Activated CD4-positive, CD25-positive, alpha-beta regulatory T cell treated with anti-CD3 and anti-CD28 coated beads, Interleukin-2, amount 50 U/mL, for 16 hours (primary cell): ENCODE measurements at places on chromosomes 3 and 15.

DNA sequence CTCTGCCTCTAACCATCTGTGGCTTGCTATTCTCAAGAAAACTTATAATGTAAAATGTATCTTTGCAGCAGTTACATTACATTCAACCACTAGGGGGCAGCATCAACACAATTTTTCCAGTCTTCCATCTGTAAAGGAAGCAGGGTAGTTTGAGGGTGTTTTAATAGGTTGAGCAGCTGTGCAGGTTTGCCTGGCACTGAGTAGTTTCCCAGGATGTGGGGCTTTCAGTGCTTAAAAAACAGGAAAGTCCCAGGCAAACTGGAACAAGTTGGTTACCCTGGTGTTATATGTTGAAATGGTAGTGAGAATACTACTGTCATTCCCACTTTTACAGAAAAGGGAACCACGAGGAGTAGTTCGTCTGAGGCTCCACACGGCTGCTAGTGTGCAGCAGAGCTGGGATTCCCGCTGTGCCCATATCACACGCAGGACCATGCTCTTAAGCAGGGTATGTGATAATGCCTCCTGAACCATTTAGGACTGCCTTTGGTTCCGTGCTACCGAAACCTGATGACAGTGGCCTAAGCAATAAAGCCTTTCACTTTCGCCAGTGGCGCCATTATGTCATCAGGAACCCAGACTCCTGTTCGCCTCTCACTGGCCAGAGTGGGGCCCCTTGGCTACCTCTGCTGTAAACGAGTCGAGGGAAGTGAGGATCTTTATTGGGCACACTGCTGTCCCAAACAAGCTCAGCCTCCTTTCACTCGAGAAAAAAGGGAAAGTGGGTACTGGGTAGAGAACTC lies 64.7 kb upstream of the ZBTB38 start:
- DNase-seq, result peak; percentile 57

DNA sequence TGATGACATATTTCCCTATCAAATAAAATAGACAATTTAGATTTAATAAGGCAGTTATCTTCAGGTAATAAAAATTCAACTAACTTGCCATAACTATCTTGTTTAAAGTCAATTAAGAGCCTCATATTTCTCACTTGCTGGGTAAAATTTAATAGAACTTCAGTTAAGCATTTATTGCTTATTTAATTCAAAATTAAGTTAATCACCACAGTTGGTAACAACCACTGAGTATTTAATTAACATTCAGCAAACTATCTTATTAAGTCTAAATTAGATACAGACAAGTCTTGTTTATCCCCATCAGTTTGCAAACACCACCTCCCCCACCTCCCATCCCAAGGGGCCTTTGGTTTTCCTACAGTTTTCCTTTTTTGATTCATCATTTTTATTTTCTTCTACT lies 14.7 kb downstream of the LPP start:
- no peak for DNase-seq

DNA sequence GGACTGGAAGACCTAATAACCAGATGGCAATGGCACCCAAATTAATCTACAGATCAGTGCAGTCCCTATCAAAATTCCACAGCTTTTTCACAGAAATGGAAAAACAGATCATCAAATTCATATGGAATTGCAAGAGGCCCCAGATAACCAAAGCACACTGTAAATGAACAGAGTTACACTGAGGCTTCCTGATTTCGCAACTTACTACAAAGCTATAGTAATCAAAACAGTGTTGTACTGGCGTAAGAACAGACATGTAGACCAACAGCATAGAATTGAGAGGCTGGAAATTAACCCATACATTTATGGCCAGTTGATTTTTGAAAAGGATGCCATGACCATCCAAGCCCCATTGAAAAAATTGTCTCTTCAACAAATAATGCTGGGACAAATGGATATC lies 16.2 kb downstream of the XPC start:
- DNase-seq, result no peak

- DNase-seq, result no peak
Measured at GRCh38 chr3:180246688-180247195, 210.0 kb upstream of the PEX5L start.

GRCh38 chr3:59998058-59998457 lies 948.2 kb upstream of the CFAP20DC start:
- no peak for DNase-seq

DNA sequence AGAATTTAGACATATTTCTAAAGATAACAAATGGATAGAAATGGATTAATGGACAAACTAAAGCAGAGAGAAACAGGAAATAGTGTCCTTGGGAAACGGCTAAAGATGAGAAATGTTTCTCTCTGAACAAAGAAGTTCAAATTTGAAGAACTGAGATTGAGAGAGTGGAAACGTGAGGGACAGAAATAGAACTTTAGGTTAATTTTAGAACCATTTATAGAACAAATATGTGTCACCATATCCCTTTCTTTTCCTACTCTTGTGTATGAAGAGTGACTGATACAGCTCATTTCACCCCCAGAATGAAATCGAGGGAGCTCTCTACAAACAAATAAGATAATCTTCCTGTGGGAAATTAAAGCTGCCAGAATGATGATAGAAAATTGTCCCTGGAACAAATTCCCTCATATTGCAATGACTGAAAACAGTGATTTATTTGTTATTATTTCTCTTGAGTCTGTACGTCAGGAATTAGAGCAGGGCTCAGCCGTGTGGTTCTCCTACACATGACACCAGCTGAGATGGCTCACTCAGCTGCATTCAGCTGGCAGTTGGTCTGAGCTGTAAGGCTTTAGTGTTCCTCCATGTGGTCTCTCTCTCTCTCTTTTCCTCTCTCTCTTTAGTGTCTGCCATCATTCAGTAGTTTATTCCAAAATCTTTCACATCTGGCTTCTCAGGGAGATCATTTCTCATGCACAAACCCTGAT lies 46.6 kb upstream of the ARPP21 start:
- DNase-seq, result no peak

DNA sequence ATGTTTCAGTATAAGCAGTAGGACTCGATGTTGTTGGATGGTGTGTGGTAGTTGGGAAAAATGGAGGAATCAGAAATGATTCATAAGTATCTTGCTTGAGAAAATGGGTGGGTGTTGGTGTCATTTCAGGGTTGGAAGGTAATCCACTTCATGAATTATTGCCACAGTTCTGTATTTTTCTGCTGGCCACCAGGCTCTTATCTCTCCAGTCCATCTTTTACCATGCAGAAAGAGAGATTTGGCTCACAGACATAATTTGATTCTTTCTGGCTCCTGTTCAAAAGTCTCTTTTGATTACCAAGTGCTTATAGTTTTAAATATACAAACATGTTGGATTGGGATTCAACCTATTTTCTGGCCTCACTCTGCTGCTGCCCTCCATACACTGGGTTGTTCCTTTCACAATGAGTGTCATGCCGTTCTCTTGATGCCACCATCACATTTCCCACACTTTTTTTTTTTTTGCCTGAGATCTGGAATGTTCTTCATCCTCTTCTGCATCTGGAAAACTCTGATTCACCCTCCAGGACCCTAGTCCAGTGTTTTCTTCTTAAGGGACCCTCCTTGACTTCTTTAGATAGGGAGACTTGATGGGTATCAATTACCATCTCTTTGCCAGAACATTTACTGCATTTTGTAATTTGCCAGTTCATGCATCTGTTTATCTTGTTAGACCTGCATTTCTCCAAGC lies 69.4 kb upstream of the GAP43 start:
- no peak for DNase-seq

GRCh38 chr3:123412076-123412475 lies 36.8 kb downstream of the ADCY5 start:
- DNase-seq, result no peak

- DNase-seq, result no peak
Measured at GRCh38 chr3:178005961-178006360, 530.3 kb upstream of the KCNMB2 start.

DNA sequence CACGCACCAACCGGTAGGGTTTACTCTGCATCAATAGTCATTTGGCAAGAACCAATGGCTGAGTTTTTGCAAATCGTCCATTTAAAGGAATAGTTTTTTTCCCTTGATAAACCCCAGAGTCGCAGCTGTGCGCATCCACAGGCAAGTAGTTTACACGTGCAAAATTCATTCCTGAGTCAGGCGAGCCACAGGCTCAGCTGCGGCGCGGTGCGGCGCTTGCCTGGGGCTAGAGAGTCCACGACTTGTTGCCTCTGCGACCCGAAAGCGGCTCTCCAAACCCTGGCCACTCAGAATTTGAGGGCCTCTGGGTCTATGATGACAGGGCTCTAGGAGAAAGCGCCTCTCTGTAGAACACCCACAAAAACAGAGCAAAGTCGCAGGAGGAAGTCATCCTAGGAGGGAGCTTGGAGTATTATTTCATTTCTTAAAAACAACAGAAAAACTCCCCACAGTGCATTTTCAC lies 36.7 kb downstream of the ZIC4 start:
- no peak for DNase-seq

DNA sequence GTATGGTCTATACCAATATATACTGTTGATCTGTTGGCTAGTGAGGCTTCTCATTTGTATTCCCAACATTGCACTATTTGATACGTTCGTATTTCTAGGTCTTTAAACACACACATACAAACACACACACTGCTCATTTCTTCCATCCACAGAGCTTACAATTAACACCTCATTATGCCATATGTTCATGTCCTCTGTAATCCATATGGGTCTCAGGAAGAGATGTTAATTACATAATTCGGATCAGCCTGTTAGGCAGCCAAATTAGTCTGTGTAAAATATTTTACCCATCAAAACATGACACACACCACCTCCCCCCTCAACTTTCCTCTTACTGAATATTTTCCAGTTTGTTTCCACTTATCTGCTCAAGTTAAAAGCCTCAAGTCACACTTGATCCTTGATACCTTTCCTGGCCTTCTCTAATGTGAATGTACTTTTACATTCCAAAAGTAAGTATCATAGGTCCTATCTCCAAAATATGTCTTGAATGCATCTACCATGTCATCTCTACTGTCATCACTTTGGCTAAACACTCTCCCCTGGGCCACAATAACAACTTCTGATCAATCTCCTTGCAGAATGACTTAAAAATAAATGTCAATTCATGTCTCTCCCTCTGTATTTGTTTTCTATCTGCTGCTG lies 28.2 kb downstream of the EOGT start:
- no peak for DNase-seq

DNA sequence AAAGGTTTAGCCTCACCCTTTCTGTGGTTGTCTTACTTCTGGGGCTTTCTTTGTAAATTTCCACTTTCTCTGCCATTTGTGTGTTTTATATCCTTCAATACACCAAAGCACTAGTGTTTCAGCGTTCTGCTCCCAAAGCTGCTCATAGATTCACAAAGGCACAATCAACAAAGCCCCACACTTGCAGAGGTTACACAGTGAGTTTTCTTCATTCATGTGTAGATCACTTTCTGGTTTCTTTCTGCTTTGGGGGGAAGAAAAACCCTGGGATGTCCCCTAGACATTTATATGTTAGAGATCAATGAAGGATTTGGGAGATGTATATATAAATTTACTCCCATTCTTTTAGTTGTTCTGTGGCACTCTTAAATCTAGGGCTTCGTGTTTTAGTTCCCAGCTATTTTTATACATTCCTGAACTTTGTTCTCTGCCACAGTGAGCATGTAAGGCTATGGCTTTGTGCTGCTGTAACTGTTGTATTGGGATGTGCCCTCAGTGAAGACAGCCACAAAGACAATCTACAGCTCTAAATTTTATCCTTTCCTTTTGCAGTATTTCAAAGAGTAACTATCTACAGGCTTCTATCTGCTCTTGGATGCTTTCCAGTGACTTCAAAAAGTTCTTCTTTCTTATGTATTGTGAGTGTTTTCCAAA lies 636.5 kb downstream of the ZBBX start:
- DNase-seq, result no peak

DNA sequence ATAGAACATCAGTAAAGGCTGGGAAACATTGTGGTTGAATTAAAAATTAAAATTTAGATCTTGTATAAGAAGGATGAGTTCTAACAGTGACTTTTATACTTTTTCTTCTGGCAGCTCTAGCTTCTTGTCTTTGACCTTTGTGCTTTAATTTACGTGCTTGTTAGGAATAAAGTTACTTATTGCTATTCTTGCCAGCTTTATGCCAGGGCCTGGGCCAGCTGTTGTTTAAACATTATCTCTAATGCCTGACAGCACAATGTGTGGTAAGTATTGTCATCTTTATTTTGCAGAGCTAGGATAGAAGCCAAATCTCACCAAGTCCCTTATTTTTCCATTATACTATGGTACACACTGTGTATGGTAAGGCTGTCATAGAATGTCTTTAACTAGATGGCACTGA lies 766.7 kb upstream of the GOLIM4 start:
- no peak for DNase-seq

- DNase-seq, result no peak
Measured at GRCh38 chr15:64044300-64045100, 1.8 kb downstream of the DAPK2 start.

DNA sequence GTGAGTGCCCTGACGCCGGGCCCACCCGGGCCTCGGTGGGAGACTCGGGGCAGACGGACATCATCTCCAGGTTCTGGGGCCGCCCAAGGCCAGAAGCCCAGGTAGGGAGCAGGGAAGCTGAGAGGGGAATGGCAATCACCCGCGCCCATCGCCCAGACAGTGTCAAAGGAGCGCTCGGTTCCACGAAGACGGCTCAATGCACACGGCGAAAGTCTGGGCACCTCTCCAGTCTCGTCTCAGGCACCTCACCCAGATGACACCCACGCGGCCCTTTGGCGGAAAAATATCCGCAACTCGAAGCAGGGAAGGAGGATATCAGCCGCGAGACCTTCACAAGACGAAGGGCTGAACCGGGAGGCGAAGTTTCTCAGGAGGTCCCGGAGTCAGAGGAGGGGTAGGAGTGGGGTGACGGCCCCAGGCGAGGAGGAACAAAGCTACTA lies 916 bp downstream of the IL17RD start:
- no peak for DNase-seq

GRCh38 chr3:101009386-101009785 lies 16.2 kb upstream of the ABI3BP start:
- DNase-seq, result no peak

- no peak for DNase-seq
Measured at GRCh38 chr15:25862472-25863110, 536 bp downstream of the ATP10A start.

- no peak for DNase-seq
Measured at GRCh38 chr3:3635109-3635508, 164.1 kb upstream of the LRRN1 start.

DNA sequence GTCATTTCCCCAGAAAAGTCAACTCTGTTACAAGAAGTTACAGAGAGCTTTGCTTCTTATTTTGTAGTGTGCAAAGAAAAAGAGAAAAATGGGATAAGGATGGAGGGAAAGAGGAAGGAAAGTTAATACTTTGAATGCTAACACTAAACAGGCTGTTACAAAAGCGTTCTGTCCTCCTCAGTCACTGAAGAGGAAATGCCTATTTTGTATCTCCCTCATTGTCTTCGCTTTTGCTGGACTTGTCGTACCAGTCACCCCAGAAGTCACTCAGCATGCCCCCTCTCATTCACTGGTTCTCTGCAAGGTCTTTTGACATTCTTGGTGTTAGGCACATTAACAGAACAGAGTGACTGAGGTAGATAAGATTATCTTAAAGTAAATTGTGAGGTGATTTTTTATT lies 129.6 kb downstream of the ALCAM start:
- DNase-seq, result no peak

- DNase-seq, result no peak
Measured at GRCh38 chr15:28861031-28861534, 12.6 kb upstream of the GOLGA6L7 start.
